Activated CD4-positive, CD25-positive, alpha-beta regulatory T cell (primary cell): ENCODE measurements at places on chromosomes 2 and 18.

DNA sequence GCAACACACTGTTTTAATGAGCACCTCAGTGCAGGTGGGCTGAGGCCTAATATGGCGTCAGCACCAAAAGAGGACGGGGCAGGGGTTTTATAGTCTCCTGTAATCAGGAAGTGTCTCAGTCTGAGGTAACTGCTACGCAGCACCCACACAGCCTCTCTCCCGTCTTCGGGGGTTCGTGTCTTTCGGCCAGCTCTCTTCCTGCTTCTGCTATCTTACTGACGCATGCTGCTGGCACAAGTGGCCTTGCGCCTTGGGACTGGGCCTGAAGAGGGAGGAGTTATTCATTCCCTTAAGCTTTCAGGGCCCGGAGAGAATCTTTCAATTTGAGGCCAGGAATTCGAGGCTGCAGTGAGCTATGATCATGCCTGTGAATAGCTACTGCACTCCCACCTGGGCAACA, 14.5 kb upstream of the PAPOLG start:
- DNase-seq: no peak

GRCh38 chr2:241618296-241618805, 18.6 kb downstream of the THAP4 start:
- no peak for DNase-seq

DNA sequence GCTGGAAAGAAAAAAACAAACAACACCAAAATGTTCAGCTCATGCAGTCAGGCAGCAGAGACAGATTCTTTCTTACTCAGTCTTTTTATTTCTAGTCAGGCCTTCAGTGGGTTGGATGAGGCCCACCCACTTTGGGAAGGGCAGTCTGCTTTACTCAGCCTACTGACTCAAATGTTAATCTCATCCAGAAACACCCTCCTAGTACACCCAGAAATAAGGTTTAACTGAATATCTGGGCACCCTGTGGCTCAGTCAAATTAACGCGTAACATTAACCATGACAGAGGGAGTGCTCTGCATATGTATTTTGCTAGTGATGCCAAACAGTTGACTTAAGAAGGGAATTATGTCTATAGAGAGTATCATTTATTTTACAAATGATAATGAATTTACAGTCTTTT, 401.6 kb downstream of the PARD3B start:
- no peak for DNase-seq

DNA sequence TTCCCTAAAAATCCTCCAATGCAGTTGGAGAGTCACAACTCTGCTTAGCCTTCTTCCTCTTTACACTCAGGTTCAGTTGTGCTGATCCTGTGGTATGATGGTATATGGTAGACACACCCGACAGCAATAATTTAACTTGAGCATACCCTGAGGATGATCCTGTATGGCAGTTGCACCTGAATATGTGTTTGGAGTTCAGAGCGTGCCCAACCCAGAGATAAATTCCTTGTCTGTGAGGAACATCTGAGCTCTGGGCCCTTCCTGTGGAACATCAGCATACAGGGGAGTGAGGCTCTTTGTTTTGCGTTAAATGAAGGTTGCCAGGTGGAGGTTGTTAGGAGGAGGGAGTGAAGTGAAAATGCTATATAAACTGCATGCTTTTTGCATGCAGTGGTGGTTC, 187.7 kb downstream of the MYO3B start:
- no peak for DNase-seq

GRCh38 chr18:44897411-44897810, 216.7 kb downstream of the SETBP1 start:
- DNase-seq: no peak

DNA sequence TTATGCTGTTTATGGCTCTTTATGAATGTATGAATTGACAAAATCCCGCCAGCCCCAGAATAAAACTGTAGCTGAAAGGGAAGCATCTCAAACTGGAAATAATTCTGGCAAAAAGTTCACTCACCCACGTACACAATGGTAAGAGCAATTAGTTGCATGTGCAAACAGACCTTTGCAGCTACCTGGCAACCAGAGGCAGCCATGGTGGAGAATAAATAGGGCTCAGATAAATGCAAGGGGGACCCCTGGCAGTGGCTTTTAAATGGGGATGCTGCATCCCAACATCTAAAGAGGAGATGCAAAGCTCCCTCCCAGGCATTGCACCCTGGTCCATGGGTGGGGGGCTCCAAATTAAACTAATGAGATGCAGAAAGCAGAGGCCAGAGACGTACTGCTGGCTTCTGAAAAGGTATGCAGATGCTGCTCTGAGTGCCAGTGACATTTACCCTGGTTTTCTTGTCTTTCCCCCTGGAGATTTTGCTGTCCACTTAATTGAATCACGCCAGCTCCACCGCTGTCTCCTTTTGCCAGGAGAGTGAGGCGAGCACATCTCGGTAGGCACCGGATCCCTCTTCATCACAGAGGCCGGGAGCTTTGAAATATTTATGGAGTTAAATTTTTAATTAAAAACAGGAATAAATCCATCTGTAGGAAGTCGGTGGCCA, 126.6 kb upstream of the NRP2 start:
- DNase-seq: no peak

DNA sequence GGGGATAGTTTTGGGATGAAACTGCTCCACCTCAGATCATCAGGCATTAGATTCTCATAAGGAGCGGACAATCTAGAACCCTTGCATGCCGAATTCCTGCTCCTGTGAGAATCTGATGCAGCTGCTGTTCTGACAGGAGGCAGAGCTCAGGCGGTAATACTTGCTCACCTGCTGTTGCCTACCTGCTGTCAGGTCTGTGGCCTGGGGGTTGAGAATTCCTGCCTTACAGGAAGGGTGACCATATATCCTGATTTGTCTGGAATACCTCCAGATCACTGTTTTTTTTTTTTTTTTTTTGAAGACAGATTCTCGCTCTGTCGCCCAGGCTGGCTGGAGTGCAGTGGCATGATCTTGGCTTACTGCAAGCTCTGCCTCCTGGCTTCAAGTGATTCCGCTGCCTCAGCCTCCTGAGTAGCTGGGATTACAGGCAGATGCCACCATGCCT, 21.7 kb downstream of the ACSL3 start:
- no peak for DNase-seq

DNA sequence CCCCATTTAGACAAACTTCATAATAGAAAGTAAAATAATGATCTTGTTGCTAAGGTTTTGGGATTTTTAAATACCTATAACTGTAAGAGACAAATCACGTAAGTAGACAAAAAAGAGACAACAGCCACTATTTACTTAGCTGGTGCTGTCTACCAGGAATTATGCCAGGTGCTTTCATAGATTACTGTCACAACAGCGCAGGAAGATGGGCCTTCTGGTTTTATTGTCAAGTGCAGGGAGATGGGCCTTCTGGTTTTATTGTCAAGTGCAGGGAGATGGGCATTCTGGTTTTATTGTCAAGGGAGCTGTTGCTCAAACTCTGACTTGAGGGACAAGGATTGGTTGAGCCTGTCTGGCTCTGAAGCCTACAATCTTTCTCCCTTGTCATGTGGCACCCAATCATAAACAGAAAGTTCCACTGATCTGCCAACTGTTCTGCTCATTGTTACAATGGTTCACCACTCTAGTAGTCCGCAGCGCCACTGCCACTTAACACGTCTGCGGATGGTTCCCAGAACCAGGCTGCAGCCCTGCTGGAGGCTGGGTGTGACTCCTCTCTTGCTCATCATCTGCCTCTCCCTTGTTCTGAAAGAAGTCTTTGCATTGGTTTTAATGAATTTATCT, 95.0 kb downstream of the RNF144A start:
- no peak for DNase-seq

- no peak for DNase-seq
Observed at GRCh38 chr2:33246432-33246831, 230.0 kb upstream of the RASGRP3 start.

DNA sequence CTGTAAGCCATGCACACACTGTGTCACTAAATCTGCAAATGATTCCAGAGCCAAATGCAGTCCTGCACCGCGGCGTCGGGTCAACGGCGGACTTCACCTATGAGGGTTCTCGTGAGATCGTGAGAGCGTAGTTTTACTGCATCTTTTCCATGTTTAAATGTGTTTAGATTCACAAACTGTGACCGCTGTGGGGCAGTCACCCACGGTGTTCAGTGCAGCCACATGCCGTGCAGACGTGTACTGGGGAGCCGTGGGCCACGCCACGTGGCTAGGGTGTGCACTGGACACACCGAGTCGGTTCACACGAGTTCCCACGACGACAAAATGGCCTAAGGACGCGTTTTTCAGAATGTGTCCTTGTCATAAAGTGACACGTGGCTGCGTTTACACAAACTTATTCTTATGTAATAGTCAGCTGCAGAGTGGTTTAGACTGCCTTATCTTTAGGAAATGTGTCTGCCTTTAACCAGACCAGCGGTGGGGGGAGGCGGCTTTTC, 34.1 kb downstream of the NFATC1 start:
- no peak for DNase-seq

GRCh38 chr2:43459446-43460173, 136.2 kb downstream of the THADA start:
- DNase-seq: no peak

GRCh38 chr2:161586517-161587167, 37.6 kb upstream of the SLC4A10 start:
- no peak for DNase-seq

GRCh38 chr2:226860087-226860486, 24.2 kb downstream of the RHBDD1 start:
- DNase-seq: no peak

DNA sequence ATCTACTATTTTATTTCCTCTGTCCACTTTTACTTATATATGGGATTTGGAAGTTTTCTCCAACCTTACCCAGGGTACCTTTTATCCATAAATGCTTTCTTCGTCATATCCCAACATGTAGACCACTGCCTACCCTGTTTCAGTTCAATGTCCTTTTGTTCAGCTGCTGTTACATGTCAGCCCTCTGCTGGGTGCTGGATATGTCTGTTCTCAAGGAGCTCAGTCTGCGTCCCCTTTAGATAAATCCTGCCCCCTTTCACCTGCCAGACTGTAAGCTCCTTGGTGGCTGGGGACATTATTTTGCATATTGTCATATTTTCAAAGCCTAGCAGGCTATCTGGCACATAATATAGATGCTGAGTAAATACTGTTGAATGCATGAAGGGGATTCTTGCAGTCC, 53.2 kb downstream of the NEMP2 start:
- no peak for DNase-seq

- no peak for DNase-seq
Observed at GRCh38 chr2:144582651-144583380, 62.9 kb upstream of the ZEB2 start.

DNA sequence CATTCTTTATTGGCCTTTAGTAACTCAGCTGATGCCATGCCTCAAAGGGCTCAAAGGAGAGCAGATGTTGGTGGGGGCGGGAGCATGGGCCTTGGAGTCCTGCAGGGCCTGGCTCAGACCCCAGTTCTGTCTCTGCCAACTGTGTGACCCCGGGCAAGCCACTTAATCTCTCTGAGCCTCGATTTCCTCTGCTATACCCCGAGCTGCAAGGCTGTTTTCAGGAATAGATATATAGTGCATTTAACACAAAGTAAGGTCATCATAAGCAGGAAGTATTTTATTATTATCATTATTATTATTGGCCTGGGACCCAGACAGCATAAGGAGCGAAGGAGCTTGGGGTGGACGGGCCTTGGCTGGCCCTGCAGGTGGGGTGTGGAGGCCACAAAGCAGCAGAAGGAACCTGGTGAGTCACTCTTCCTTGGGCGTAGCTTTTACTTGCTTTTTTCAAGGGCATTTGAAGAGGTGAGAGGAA, 162.7 kb downstream of the INHBB start:
- no peak for DNase-seq

DNA sequence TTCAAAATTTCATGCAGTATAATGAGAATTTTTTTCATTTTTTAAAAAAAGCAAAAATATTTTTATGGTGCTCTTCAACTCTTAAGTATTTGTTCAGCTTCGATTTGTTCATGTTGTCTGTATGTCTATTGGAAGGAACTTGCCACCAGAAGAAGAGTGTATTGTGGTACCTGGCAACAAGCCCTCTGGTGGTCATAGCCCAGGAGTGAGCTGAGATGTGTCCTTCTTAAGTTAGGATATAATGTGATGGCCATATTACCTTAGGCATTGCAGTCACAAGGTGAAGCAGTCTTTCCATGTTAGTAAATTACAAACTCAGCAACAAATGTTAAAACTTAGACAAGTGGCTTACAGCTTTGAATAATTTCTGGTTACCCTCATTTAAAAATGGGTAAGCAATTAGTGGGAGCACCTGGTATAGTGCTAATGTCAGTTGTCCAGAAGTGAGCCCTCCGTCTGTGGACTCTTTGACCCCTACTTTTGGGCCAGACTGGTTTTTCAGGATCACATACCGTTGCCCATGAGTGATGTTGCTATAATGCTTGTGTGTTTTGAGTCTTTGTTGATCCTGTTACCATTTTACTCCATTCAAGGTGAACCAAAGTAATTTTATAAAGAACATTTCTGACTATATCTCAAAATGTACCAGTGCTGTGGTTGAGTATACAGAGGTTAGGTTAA, 57.4 kb downstream of the MYO1B start:
- no peak for DNase-seq

DNA sequence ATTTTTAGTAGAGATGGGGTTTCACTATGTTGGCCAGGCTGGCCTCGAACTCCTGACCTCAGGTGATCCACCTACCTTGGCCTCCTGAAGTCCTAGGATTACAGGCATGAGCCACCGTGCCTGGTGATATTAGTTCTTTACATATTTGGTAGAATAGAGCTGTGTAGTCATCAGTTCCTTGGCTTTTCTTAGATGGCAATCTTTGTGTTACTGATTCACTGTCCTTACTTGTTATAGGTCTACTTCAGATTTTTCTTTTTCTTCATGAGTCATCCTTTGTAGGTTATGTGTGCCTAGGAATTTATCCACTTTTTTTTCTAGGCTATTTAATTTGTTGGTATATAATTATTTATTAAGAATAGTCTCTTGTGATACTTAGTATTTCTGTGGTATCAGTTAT, 30.3 kb upstream of the ZSWIM2 start:
- no peak for DNase-seq

DNA sequence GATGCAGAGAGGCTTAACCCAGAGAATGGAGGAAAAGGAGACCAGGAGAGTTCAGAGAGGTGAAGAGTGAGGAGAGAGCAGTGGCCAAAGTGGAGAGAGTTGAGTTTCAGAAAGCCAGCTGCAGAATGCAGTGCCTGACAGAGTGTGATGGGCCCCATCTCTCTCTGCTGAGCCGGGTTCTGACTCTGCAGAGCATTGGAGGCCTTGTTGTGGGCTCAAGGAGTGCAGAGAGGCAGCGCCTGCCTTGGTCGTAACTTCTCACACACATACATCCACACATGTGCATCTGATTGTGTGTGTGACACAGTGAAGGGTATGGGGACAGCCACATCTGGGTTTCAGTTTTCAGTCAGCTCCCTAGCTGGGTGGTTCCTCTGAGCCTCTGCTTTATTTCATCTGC, 58.8 kb downstream of the AGAP1 start:
- DNase-seq: no peak

GRCh38 chr18:62759704-62760402, 44.5 kb downstream of the PHLPP1 start:
- no peak for DNase-seq

GRCh38 chr18:77052983-77053309, 79.6 kb downstream of the MBP start:
- no peak for DNase-seq

- DNase-seq: no peak
Observed at GRCh38 chr2:198098918-198099317, 294.5 kb downstream of the PLCL1 start.

- no peak for DNase-seq
Observed at GRCh38 chr18:13265911-13266217, 47.3 kb downstream of the LDLRAD4 start.

- DNase-seq: no peak
Observed at GRCh38 chr2:197081294-197081693, 154.8 kb upstream of the PGAP1 start.
